Fibroblast of skin of right quadriceps (primary cell): ENCODE measurements at places on chromosomes 5 and 9.

- no peak for DNase-seq
These were observed 392.8 kb upstream of the DAP start for GRCh38 chr5:11153670-11154382.

GRCh38 chr5:42228279-42228678 lies 195.0 kb upstream of the GHR start:
- DNase-seq: no peak

DNA sequence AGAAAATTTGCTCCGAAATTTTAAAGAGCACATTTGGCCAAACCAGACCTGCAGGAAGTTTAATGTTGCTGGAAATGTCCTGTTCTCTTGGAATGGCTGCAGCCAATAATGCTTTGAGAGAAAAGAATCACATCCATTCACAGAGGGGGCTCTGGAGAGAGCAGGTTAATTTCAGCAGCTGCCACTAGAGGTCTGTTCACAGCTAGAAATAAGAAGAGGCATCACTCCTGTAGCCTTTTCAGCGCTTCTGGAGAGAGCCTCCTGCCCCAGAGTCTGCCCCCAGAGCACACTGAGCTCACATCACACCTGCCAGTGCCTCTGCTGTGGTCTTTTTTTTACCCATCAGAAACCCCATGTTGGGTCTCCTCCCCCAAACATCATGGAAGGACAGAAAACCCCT lies 124.8 kb upstream of the RAD23B start:
- DNase-seq: no peak

GRCh38 chr9:2213830-2214468 lies 198.8 kb downstream of the SMARCA2 start:
- no peak for DNase-seq

DNA sequence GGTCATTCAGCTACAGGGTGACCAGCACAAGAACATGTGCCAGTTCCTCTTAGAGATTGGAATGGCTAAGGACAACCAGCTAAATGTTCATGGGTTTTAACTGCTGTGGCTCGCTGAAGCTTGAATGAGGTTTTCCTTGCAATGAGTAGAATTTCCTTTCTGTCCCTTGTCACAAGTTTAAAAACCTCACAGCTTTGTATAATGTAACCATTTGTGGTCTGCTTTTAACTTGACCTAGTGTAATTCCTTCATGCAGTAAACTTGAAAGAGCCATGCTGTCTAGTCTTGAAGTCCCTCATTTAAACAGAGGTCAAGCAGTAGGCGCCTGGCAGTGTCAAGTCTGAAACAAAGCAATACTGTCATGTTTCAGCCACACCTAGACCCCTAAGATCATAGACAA lies 181.3 kb upstream of the DMRT1 start:
- no peak for DNase-seq

DNA sequence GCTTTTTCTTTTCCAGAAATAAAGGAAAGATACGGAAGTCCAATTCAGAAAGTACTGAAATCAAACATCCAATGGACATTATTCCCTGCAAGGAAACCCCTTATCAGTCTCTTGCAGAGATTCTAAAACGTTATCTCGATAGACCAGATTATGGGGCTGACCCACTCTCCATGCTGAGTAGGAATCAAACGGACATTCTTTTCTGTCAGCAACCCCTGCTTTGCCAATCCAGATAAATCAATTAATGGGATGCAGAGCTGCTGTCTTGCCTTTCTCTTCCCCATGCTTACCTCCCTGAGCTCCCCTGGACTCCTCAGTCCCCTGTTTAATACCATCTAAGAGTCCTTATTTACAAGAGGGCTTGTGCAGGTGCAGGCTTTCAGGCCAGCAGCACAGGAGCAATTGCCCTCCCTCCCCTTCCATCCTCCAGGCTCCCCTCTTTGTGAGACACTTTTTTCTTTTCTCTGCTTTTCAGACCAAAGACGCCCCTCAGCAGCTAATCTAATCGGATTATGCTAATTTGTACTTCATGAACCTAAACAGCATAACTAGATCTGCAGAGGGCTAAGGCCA lies 14.2 kb downstream of the TAL2 start:
- no peak for DNase-seq
